Stimulated activated CD4-positive, alpha-beta T cell treated with anti-CD3 and anti-CD28 coated beads, Interleukin-1b, Interleukin-23, amount 100 ng/mL, for 4 hours (primary cell): ENCODE measurements at places on chromosomes 7 and 10.

GRCh38 chr10:90845726-90846125 lies 12.1 kb downstream of the HTR7 start:
- DNase-seq = no peak

DNA sequence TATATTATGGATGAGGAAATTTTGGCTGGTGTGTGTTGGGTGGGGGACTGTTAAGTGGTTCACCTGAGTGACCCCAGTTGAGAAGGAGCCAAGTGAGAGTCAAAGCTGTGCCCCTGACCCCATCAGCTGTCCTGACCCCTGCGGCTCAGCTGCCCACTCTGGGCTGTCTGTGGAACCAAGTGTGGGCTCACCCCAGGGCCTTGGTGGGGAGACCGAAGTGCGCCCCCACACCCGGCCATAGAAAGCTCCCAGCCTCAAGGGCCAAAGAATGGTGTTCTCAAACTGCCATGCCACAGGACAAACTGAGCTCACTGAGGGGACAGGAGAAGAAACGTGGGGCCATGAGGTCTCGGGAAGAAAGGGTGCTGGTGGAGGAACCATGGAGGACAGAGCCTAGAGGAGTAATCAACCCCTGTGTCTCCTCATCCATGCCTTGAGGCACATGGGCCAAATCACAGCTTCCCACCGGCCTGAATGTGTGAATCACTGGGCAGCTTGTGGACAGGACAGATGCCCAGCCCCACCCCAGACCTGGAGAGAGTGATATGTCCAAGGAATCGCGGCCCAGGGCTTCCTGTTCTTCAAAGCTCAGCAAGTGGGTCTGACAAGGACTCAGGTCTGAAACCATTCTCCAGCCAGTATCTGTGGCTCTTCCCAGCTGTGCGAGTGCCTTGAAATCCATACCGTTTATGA lies 86.2 kb upstream of the CACUL1 start:
- no peak for DNase-seq

DNA sequence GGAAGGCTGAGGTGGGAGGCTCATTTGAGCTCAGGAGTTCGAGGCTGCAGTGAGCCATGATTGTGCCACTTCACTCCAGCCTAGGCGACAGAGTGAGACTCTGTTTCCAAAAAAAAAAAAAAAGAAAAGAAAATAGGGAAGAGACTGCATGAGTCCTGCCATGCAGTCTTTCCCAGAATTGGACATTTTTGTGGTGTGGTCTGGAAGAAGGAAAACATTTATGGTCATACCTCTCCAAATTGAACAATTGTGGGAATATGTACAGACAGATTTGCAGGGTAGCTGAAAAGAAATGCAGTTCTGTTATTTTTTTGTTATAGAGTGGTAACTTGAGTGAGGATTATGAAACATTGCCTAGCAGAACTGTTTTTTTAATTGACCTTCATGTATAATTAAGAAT lies 198.1 kb downstream of the AUTS2 start:
- DNase-seq = no peak

DNA sequence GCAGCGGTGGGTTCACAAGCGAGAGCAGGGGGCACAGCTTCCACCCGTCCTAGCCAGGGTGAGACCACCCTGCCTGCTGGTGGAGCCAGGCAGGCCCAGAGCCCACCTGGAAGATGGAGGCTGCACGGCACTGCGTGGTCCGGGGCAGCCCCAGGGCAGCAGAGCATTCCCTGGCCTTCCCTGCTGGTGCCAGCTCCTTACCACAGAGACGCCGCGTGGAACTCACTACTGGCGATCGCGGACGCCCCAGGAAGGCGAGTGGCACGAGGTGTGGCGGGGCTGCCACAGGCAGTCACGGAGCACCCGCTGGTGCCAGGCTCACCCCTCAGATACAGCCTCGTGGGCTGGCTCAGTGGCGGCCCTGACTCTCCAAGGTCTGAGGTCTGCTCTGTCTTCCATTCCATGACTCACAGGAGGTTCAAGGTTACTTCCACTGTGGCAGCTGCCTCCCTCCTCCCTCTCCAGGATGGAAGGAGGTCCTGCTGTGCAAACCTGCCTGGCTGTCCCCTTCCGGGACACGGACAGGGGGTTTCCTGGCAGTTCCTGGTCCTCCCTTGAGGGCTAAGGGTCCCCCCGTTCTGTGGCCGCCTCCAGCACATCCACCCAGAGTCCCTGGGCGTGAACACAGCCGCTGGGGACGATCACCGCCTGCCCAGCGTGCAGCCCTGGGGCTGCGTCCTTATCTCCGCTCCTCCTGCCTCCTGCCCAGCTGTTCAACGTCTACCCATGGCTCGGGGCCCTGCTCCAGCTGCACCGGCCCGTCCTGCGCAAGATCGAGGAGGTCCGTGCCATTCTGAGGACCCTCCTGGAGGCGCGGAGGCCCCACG lies 3.1 kb downstream of the CYP2W1 start:
- no peak for DNase-seq

- no peak for DNase-seq
Observed at GRCh38 chr7:135774284-135774683, 25.7 kb upstream of the FAM180A start.

DNA sequence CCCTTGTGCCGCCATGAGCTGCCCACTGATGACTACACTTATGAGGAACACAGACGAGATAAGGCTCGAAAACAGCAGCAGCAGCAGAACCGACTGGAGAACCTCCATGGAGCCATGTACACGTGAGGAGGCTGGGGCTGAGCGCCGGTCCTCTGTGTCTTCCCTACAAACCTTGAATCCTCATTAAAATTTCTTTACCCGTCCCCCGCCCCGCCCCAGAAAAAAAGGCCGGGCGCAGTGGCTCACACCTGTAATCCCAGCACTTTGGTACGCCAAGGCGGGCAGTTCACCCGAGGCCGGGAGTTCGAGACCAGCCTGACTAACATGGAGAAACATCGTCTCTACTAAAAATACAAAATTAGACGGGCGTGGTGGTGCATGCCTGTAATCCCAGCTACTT lies 1.5 kb upstream of the RINT1 start:
- no peak for DNase-seq

DNA sequence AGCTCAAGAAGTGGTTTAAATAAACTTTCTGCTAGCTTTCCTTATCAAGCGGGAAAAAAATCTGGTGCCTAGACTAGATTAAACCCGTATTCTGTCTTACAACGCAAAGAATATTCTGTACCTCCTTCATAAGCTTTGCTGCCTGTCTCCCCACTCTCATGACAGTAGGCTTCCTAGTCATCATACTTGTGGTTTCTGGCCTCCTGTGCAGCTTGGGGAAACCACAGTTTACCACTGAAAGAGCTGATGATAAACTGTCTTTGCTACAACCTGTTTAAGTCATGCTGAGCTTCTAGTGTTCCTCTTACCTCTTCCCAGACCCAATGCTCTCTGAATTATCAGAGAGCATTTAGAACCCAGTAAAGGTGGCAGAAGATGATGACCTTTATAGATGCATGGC lies 55.0 kb downstream of the PODXL start:
- peak; percentile 23 for DNase-seq

DNA sequence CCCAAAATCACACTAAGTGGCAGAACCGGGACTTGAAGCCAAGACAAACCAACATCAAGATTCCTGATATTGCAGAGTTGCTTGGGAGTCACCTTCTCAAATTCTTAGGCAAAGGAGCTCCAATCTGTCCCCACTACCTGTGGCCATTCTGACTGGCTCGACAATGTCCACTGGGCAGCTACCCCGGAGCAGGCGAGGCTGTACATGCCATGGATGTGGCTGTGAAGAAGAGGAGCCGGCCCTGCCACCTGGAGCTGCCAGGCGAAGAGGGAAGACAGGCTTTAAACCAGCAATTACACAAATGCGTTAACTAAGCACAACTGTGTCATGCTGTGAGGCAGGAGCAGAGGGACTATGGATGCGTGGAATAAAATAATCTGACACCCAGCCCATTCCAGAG lies 18.1 kb downstream of the CAMK2G start:
- no peak for DNase-seq

DNA sequence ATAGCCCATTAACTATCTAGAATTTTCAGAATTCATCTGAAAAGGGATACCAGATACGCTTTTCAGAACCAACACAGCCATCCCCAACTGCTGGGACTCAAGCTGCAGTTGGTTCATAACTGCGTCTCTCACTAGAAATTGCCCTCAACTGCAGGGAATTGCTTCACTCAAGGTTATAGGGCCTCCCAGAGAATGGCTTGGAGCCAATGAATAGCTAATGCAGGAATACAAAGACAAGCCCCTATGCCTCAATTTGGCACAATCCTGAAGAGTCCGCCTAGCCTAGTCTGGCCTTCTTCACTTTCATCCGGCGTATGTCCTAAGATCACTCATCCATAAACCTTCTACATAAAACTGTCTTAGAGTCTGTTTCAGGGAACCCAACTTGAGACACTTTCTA lies 164.0 kb downstream of the SKAP2 start:
- no peak for DNase-seq

- DNase-seq = no peak
Observed at GRCh38 chr7:24727154-24728120, 29.8 kb downstream of the GSDME start.

DNA sequence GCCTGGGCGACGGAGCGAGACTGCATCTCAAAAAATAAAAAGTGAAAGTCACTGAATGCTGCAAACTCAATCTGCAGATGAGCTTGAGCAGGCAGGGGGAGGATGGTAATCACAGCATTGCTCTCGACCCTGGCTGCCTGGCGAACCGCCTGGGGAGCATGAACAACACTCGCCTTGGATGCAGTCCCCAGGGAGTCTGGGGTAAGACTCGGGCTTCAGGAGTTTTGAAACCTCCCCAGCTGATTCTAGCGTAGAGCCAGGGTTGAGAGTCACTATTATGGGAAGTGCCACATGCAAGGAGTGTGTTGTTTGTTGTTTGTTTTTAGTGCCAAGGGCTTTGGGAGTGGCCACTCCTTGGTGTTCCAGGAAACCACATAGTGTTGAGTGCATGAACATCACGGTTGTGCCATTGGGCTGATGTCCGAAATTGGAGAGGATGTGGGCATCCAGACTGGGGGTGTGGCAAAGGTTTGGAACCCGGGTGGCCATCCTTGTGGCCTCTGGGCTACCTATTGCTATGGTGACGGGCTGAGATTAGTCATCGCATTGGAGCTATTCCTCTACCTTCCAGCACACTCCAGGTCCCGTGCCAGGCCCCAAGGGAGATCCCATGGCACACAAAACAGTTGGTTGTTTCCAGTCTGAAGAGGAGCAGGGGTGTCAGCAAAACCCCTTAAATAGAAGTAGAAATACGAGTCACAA lies 92.6 kb downstream of the RGS10 start:
- no peak for DNase-seq

- no peak for DNase-seq
Observed at GRCh38 chr10:35699848-35700486, 57.9 kb upstream of the FZD8 start.

GRCh38 chr7:3747467-3747866 lies 446.4 kb downstream of the SDK1 start:
- no peak for DNase-seq

GRCh38 chr10:125102246-125102645 lies 58.1 kb downstream of the CTBP2 start:
- no peak for DNase-seq

DNA sequence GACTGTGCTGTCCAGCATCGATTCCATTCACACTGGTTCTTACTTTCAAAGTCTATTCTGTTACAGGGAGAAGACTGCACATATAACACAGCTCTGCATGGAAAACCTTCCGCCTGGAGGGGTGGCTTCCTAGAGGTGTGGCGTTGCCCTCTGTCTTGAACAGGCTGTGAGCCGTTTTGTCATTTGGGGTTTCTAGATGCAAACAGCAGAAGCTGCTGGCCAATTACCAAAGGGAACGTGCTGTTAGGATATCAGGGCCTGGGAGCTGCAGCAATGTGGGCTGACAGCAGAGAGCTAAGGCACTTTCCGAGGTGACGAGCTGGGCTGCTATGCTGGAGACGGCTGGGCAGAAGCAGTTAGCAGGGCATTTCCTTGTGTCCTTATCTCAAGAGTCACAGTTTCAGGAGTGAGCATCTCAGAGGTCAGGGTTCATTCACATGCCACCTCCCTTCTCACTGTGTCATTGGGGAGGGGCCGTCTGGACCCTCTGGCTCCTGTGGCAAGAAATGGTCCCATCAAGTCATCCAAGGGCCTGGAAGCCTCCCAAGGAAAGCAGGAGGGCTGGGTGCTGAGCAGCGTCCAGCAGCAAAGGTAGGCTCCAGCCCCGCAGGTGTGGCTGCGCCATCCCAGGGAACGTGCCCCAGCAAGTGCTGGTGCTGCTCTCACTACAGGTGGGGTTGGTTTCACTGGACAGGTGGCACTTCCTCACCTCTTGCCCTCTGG lies 106.5 kb downstream of the WDR37 start:
- no peak for DNase-seq

- peak; percentile 57 for DNase-seq
Observed at GRCh38 chr7:727104-727805, at the start of gene PRKAR1B. Gene PRKAR1B, minus strand, starts transcription at chr7:727281. Its CDS starts 15,776 bp downstream, at chr7:711505.

DNA sequence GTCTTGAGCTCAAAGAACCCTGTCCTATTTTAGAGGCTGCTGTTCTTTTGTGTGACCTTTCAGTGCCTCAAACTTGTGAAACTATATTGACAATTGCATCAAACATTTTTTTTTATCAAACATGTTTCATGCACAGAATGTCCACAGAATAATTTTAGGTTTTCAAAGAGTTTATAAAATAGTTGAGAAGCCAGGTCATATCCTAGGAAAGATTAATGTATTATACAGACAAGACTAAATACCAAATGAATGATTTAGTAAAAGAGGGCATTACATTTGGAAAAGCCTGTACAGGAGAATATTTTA lies 67.0 kb downstream of the CDK6 start:
- no peak for DNase-seq

DNA sequence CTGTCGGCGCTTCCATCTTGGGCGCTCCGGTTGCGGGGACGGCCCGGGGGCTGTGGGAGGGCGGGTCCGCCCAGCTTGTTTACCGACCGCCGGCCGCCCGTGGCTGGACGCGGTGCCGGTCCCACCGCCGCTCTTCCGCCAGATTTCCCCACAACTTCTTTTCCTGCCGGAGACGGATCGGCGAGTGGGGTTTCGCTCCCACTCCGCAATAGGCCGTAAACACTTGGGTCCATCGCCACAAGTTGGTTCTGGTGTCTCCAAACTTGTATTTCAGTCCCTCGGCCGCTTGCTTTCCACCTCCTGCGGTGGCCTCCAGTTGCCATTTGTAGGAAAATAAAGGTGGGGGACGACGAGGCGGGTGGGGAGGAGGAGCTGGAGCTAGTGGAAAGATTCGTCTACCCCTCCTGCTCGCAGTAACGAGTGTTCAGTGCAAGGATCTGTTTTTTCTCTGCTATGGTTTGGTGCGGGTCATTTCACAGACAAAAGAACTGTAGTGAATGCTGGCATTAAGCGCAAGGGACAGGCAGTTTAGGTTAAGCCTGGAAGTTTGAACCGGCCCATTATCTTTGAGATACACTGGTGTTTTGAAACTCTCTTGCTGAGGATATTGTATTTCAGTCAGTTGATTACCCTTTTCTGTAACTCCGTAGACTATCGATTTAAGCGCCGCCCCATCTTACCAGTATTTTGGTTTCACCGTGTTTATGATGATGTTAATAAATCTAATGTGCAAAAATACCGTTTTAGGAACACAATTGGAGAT lies 24.3 kb upstream of the ZRANB1 start:
- DNase-seq = peak; percentile 23
